NCI-H69 (cell line): ENCODE measurements at places on chromosomes 7 and 10.
A peak's percentile ranks its signal among the peaks of the same experiment; 100 is the strongest.

GRCh38 chr10:3803295-3803926 is 18.4 kb upstream of the KLF6 start:
- no peak for DNase-seq

DNA sequence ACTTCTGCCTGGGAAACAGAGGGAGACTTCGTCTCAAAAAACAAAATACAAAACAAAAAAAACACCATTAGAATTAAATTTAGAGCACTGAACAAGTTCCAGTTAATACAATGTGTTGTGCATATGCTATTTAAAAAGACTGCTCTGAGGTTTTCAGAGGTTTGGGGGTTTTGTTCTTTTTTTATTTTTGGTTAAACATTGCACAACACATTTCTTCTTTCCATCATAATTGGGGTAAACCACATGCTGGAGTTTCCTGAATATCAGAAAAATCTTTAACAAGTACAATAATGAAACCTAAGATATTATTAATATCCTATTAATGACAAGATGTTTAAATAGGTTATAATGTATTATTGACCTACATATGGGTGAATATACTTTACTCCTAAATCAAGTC is 26.3 kb downstream of the IGF2BP3 start:
- DNase-seq = no peak

DNA sequence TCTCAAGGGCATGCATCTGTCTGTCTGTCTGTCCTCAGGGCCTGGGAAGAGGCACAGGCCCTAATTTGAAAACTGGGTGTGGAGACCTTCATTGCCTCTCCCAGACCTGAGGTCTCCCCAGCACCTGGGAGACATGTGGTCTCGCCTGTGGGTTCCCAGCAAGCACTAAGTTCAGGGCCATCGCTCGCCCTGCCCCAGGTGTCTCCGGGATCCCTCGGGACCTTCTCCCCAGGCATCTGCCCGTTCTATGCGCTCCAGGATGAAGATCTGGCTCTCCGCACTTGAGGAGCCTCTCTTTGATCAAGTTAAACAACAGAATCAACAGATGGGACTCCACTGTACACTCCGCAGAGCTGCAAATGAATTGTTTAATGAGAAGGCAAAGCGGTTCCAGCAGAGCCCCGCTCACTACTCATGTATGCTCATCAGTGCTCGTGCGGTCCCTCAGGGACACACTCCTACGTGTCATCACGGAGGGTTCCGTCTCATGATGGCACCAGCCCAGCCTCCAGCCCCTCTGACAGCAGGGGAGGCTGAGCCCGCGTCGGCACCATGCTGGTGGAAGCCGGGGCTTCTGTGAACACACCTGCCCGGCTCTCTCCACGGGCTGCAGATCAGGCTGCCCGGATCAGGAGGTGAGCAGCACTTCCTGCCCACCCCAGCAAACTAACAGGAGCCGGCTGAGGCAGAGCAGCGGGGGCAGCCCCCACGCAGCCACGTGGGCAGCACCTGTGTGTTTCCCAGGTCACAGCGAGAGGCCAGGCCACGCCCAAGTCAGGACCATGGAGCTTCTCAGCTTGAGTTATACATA is 132.8 kb downstream of the TCERG1L start:
- peak; percentile 79 for DNase-seq

DNA sequence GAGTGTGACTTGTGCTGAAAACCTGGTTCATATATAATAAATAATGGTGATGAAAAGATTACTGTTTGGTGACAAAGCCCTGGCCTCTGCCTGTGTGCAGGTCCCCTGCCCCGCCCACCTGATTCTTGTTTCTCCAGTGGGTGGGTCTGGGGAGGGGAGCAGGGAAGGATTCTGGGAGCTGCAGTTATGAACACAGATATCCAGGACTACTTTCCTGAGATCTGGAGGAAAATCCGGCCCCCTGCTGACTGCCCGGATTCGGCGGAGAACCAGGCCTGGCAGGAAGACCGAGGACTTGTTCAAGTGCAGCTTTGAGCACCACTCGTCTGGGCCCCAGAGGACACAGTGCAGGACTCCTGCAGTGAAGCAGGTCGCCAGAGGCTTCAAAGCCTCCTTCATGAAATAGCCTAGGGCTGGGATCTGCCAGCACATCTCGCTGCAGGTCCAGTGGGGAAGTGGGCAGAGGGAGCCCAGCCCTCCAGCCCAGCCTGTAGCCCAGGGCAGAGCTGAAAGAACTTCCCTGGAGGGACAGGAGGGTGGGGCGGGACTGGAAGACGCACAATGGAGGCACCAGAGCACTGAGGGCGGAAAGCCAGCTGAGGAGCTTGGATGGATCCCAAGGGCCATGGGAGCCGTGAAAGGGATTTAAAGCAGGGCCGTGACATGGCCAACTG is 7.0 kb downstream of the ATP6V0E2 start:
- DNase-seq = no peak

GRCh38 chr10:28169525-28169924 is 133.3 kb downstream of the MPP7 start:
- no peak for DNase-seq

DNA sequence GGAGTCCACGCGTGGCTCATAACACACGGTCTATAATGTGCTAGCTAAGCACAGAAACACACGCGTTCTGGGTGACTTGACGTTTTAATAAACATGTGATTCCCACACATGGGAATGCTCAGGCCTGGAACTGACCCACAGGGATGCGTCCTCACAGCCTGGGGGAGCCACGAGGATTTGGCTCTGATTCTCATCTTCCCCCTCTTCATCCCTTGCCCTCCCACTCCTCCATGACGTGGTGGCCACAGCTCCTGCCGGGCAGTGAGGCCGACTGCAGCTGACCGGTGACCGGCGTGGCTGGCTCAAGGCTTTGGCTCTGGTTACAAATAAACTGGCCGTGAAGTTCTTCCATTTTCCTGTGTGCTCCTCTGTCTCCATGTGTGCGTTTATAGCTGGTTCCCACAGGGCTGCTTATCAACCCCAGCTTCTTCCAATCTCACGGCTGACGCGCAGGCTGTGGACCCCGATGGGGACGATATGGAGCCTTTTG is 40.9 kb upstream of the KLF6 start:
- no peak for DNase-seq

DNA sequence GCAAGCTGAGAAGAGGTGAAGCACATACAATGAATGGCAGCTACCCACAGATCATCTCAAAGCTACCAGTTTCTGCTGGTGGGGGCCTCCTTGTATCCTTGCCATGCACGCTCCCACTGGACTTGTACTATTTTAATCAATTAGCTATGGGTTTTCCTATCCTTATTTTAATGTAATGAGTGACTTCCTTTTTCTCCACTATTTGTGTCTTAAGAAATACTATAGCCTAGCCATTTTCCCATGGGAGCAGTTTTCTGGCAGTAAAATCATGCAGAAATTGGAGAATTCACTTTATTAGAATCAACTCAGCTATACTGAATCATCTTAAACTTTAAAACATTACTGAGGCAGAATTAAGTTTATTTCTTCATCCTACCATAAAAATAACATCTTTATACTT is 73.5 kb downstream of the CTNNA3 start:
- DNase-seq = no peak

DNA sequence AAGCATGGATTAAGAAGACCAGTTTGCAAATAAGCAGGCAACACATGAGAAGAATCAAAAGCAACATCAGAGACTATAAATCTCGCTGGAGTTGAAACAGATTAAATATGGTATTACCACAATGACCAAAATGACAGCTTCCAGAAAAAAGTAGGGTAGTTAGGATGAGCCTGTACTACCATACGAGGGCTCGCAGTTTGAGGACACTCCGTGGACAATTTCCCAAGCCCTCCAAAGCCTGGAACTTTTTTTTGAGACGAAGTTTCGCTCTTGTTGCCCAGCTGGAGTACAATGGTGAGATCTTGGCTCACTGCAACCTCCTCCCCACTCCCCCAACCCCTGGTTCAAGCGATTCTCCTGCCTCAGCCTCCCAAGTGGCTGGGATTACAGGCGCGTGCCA is 1.0 kb downstream of the LRRC17 start:
- no peak for DNase-seq

DNA sequence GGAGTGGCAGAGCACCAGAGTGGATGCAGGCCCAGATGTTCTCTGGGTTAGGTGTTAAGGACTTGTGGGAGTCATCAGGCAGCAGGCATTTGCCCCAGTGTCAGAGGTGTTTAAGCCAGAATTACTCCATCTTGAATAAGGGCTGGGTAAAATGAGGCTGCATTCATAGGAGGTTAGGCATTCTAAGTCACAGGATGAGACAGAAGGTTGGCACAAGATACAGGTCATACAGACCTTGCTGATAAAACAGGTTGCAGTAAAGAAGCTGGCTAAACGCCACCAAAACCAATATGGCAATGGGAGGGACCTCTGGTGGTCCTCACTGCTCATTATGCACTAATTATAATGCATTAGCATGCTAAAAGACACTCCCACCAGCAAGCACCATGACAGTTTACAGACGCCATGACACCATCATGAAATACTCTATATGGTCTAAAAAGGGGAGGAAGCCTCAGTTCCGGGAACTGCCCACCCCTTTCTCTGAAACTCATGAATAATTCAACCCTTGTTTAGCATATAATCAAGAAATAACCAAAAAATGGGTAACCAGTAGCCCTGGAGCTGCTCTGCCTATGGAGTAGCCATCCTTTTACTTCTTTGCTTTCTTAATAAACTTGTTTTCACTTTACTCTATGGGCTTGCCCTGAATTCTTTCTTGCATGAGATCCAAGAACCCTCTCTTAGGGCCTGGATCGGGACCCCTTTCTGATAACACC is 882 bp upstream of the LRRC61 start:
- DNase-seq = peak; percentile 56

- DNase-seq = no peak
Observed at GRCh38 chr10:59513558-59513957, 151.2 kb upstream of the FAM13C start.

DNA sequence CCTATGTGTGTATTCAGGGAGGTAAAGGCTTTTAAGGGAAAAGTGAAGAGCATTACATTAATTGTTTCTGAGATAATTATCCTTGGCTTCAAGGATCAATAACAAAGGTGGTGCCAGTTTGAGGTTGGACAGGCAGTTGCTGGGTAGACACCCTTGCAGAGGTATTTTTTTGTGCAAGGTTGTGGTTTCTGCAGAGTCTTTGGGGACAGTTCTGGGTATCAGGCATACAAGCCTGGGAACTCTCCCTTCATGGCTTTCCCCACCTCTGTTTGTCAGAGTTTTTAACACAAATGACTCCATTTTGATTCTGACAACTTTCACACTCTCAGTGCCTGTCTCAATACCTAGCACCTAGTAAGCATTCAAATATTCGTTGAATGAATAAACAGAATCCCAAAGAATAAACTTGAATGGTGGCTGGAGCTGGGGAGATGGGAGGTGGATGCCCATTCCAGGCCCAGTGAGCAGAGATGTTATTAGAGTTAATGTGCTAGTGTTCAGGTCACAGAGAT is 7.4 kb upstream of the OSBPL3 start:
- DNase-seq = no peak

- no peak for DNase-seq
Observed at GRCh38 chr7:143043391-143043790, 8.8 kb upstream of the OR6V1 start.

DNA sequence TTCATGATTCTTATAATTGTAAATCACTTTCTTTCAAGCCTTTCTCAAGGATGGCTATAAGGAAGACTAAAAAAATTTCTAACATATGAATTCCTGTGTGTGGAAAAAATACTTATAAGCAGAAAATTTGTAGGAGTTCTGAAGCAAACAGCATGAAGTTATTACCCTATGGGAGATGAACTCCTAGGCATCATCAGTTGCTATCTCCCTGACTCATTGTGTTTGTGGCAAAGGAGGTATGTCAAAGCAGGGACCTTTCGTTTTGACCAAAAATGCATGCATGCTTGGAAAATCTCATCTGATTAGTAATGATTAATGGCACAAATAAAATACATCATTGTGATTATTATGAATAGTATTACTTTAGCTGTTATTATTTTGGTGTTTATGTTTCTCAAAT is 59.4 kb downstream of the CALCR start:
- no peak for DNase-seq

- DNase-seq = no peak
Observed at GRCh38 chr10:78164702-78165101, 131.0 kb downstream of the RPS24 start.

GRCh38 chr7:27180431-27181420 is 4.3 kb downstream of the HOXA11 start:
- DNase-seq = no peak

DNA sequence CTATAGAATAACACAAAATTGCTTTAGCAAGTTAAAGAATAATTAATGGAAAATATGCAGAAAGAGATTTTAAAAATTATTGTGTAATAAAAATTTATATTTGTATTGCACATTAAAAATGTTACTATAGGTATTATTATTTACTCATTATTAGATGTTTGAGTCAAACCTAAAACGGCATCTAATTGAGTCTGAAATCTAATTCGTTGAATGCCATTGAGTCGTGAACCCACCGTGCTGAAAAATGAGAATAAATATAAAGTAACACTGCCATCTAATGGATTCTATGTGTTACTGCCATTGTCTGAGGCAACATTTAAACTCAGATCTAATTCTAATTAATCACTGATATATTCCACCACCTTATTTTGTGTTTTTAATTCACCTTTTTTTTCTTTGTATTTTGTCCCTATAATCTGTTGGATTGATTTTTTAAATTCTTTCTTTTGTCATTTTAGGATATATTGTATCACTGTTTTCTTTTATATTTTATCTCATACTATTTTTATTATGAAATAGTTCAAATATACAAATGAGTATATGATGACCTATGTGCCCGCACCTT is 62.2 kb downstream of the SAMD9 start:
- peak; percentile 67 for DNase-seq

- DNase-seq = no peak
Observed at GRCh38 chr7:118059209-118059608, 124.8 kb upstream of the LSM8 start.

GRCh38 chr10:44936314-44936975 is 23.2 kb upstream of the RASSF4 start:
- DNase-seq = no peak

- peak; percentile 1 for DNase-seq
Observed at GRCh38 chr10:6542999-6543430, 37.1 kb downstream of the PRKCQ start.

GRCh38 chr10:116504786-116505185 is 40.9 kb upstream of the PNLIP start:
- DNase-seq = no peak
